ENCODE measurements at places on chromosomes 11 and 22. TPM values are rescaled to one million over a fixed set of nuclear protein-coding genes. Genes with fewer than 3 reads are reported as not detected.

The MRGPRX4 gene
- total RNA-seq = not detected

The OR10D3 gene
- not detected for total RNA-seq

The AIFM3 gene
- 4.5 TPM for total RNA-seq

The EFCAB6 gene
- 0.39 TPM for total RNA-seq

The C11orf21 gene
- total RNA-seq = 22.8 TPM

The NTM gene
- total RNA-seq = not detected

The FAM111B gene
- total RNA-seq = 148 TPM

The ADAMTS8 gene
- total RNA-seq = not detected

The DKK3 gene
- total RNA-seq = not detected

The OR52E8 gene
- not detected for total RNA-seq

The TM7SF2 gene
- total RNA-seq = 28.5 TPM

The ASRGL1 gene
- total RNA-seq = 0.49 TPM

The E2F8 gene
- total RNA-seq = not detected

The SYT7 gene
- not detected for total RNA-seq

The LARGE2 gene
- total RNA-seq = 93.1 TPM

The RIBC2 gene
- not detected for total RNA-seq

The ANGPTL5 gene
- total RNA-seq = not detected

The VSIG2 gene
- not detected for total RNA-seq

The CNGA4 gene
- total RNA-seq = 0.79 TPM

The C11orf52 gene
- not detected for total RNA-seq

The MMP13 gene
- total RNA-seq = not detected

The MAPK8IP1 gene
- total RNA-seq = 1.4 TPM

The RCOR2 gene
- total RNA-seq = not detected

The SHISAL1 gene
- total RNA-seq = not detected

The OR52L1 gene
- not detected for total RNA-seq

The TRIM51 gene
- not detected for total RNA-seq

The KCNK4 gene
- total RNA-seq = 0.39 TPM

The SSH3 gene
- total RNA-seq = 7.2 TPM

The FGF19 gene
- not detected for total RNA-seq

The PATE4 gene
- not detected for total RNA-seq

The VPS37C gene
- total RNA-seq = 20.1 TPM

The TUB gene
- total RNA-seq = 0.10 TPM

The OR5A1 gene
- not detected for total RNA-seq

The OR5D14 gene
- total RNA-seq = not detected

The FAM180B gene
- 0.20 TPM for total RNA-seq

The MPZL2 gene
- not detected for total RNA-seq

The SCGB1A1 gene
- total RNA-seq = not detected

The RAB36 gene
- 3.3 TPM for total RNA-seq

The NXPE2 gene
- not detected for total RNA-seq

The LRRC10B gene
- not detected for total RNA-seq

The APOL6 gene
- total RNA-seq = 7.7 TPM

The MLC1 gene
- not detected for total RNA-seq

Measured in B cell (primary cell).